Brain microvascular endothelial cell (primary cell): ENCODE measurements at places on chromosomes 7 and 10.
A peak's percentile ranks its signal among the peaks of the same experiment; 100 is the strongest.

DNA sequence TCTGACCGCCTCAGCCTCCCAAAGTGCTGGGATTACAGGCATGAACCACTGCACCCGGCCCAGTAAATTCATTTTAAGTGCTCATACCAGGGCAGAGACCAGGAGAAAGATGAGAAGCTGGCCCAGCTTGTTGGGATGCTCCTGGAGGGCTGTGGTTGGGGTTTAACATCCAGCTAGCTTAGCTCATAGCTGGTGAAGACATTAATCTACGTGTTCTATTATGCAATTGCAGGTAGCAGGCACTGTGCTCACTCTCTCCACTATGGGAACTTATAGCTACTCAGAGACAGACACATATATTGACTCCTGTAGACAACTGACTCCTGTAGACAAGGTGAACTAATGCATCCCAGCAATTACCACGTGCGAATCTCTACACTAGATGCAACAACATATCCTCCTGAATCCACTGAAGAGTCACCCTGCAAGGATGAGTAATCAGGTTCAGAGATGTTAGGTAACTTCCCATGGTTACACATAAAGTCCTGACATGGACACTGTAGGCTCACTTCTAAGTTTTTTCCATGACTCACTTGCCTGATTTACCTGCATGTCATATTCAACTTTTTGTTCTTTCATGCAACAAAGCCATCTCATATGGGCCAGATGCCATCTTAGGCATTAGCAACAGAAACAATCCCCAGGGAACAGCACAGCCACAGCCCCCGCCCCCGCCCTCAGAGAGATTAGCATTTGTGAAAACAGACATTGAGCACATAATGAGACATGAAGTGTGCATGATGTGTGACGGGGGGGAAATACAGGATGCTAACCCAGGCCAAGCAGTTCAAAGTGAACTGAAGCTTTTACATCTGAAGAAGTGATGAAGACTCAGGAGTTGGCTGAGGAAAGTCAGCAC is 37.2 kb downstream of the ERLIN1 start:
- DNase-seq, result peak; percentile 9

DNA sequence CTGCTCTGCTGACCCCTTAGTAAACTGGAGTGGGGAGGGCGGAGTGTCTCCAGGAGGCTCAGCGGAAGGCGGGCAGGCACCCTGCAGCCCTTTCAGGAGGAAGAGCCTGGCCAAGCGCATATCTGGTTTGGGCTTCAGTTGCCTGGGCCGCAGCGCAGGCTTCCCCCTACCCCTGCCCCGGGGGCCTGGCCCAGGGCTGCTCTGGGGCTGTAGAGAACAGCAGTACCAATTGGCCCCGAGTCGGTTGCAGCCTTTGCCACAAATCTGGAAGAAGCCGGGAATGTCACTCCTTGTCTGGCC is 28.1 kb upstream of the JAKMIP3 start:
- DNase-seq, result no peak

GRCh38 chr10:56653289-56653688 is 292.2 kb upstream of the ZWINT start:
- no peak for DNase-seq

- no peak for DNase-seq
Measured at GRCh38 chr7:106317971-106318370, 33.2 kb upstream of the NAMPT start.

DNA sequence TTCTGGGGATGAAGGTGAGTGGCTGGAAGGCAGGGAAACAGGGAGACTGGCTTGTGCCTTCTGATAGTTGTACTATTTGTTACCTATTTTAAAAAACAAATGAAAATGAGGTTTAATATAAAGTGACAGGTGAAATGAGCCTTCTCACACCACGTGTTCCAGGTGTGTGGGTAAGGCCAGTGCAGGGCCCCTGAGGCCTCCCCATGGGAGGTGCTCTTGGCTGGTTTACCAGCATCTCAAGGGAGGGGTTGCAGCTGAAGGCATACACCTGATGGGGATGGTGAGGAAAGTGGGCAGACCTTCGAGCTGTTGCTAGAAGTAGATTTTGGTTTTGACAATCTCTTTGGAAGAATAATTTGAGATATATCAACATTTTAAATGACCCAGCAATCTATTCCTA is 103.6 kb downstream of the ARHGAP22 start:
- DNase-seq, result no peak

- no peak for DNase-seq
Measured at GRCh38 chr7:113922049-113922448, 3.2 kb upstream of the PPP1R3A start.

DNA sequence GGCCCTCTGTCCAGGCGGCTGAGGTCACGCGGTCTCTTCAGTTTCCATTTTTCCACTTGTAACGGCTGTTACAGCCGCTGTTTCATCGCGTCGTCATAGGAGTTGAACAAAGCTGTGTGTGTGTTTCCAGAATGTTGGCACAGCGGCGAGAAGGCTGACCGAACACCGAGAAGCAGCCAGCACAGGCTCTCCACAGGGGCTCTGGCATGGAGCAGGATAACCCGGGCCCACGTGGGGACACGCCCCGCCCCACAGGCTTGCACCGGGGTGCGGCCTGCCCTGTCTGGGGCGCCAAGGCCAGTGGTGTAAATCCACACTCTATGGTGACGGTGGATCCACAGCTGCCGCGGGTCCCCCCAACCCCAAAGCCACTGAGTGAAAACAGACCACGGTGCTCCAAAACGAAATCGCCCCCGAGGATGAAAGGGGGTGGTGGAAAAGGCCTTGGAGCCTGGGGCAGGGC is 448.2 kb downstream of the DNAJB6 start:
- no peak for DNase-seq

GRCh38 chr10:123392182-123392963 is 238.2 kb downstream of the BUB3 start:
- no peak for DNase-seq

GRCh38 chr10:62175251-62175650 is 93.4 kb downstream of the RTKN2 start:
- no peak for DNase-seq

GRCh38 chr7:34245246-34245645 is 339.9 kb downstream of the BMPER start:
- no peak for DNase-seq
